Islet precursor cell (in vitro differentiated cells): ENCODE measurements at places on chromosomes 13 and 19.

- no peak for DNase-seq
These were observed 25.9 kb upstream of the SLC46A3 start for GRCh38 chr13:28744656-28745055.

GRCh38 chr19:15498156-15498858 is 10.0 kb upstream of the CYP4F22 start:
- DNase-seq = no peak

GRCh38 chr19:1833540-1833939 is 14.7 kb downstream of the REXO1 start:
- no peak for DNase-seq

GRCh38 chr19:45667620-45668341 is at the start of gene GIPR:
Gene GIPR, plus strand, starts transcription at chr19:45668221. Its CDS starts 1,300 bp downstream, at chr19:45669521.
- DNase-seq = peak; percentile 85

- DNase-seq = no peak
These were observed 2.3 kb upstream of the ADAMTS10 start for GRCh38 chr19:8612807-8613171.

- DNase-seq = no peak
These were observed 454.5 kb downstream of the SUCLA2 start for GRCh38 chr13:47546391-47547225.

- DNase-seq = peak; percentile 88
These were observed 14.4 kb downstream of the CAPN12 start for GRCh38 chr19:38729653-38730469.

- no peak for DNase-seq
These were observed 4.2 kb downstream of the RCBTB2 start for GRCh38 chr13:48528720-48529119.

DNA sequence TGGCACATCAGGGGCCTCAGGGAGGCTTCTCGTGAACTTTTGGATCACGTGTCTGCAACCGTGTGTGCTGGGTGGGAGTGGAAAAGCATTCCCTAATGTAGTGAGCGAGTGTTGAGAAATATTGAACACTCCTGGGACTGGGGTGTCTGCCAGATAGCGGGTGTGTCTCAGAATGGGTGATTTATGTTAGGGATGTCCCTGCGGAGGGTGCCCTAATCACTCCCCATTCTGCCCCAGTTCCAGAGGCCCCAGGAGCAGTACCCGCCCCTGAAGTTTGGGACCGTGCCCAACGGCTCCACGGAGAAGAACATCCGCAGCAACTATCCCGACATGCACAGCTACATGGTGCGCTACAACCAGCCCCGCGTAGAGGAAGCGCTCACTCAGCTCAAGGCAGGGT is 24.2 kb upstream of the GRWD1 start:
- no peak for DNase-seq

GRCh38 chr13:80259159-80259558 is 81.8 kb downstream of the SPRY2 start:
- no peak for DNase-seq

- DNase-seq = no peak
These were observed 1.9 kb downstream of the RETN start for GRCh38 chr19:7670790-7671189.

- peak; percentile 62 for DNase-seq
These were observed 579.1 kb downstream of the KCTD12 start for GRCh38 chr13:76307142-76307541.

DNA sequence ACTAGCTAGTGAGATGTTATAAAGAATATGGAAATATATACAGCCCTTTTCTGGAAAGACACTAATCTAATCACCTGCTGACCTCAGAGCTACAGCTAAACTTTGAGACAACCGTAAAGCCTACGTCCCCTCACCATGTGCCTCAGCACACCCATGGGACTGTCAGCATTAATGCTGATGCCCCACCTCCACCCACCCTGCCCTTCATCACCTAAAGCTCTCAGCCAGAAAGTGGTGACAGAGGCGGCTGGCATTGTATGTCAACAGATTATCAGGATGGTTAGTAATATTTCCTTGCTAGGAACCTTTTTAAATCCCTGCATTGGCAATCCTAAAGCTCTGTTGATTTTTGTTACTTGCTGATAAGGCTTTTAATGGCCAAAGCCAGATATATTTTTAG is 1177.9 kb downstream of the DIAPH3 start:
- DNase-seq = no peak

GRCh38 chr13:79090552-79091124 is 315.4 kb downstream of the RBM26 start:
- no peak for DNase-seq

DNA sequence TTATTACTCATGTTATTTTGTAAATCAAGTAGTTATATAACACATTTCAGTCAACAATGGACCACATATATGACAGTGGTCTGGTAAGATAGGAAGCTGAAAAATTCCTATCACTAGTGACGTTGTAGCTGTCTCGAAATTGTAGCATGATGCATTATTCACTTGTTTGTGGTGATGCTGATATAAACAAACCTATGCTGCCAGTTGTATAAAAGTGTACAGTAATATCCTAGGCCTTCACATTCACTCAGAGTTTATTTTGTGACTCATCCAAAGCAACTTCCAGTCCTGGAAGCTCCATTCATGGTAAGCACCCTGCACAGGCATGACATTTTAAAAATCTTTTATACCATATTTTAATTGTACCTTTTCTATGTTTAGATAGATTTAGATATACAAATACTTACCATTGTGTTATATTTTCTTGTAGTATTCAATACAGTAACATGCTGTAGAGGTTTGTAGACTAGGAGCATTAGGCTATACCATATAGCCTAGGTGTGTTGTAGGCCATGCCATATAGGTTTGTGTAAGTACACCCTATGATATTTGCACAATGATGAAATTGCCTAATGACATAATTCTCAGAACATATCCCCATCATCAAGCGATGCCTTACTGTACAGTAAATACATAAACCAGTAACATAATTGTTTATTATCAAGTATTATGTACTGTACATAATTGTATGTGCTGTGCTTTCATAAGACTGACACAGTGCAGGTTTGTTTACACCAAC is 49.3 kb downstream of the IFT88 start:
- no peak for DNase-seq

- DNase-seq = peak; percentile 33
These were observed 70.2 kb downstream of the SOX1 start for GRCh38 chr13:112137144-112137543.

DNA sequence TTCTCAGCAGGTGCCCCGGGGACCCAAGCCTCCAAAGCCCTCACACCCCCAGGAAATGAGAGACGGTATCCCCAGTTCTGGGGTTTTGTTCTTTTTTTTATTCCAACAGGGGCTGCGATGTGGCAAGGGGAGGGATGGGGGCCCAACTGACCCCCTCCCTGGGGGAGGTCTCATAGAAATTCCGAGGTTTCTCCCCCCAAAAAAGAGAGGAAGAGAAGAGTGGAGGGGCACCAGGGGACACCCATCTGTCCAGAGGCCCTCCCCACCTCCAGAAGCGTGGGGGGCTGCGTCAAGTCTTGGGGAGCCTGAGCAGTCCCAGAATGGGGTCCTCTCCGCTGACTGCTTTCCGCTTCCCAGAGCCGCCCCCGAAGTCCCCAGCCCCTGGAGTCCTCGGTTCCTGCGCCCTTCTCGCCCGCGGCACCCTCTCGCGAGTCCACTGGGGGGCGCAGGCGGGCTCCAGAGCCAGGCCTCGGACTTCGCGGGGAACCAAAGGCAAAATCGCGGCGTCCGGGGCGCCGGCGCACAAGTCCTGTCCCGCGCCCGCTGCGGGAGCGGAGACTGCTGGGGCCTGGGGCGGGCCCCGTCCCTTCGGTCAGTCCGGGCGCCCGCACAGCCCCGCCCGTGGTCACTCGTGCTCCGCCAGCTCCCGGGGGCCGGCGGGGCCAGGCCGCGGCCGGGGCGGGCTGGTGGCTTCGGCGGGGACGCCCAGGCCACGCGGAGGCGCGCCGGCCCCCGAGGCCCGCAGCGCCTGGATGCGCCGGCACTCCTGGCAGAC is 4.4 kb upstream of the ATP1A3 start:
- peak; percentile 76 for DNase-seq

DNA sequence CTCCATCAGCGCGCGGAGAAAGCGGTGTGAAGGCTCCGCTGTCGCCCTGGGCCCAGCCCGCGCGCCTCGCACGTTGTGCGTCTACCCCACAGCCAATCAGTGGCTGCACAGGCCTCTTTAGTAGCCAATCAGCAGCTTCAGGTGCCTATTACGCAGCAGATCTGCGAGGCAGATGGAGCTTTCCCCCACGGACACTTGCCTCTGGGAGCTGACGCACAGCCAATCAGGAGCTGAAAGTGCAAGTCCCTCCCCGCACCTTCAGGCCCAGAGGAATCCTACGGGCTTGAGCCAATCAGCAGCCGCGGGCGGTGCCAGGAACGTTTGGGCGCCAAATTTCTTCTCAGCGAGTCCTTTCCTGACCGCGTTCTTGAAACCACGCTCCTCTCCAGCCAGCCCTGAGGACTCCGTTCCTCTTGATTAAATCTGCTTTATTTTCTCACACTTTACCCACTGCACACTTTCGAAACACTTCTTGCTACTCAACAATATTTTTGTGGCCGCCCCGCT is 39.9 kb downstream of the SIGLEC7 start:
- DNase-seq = peak; percentile 58

DNA sequence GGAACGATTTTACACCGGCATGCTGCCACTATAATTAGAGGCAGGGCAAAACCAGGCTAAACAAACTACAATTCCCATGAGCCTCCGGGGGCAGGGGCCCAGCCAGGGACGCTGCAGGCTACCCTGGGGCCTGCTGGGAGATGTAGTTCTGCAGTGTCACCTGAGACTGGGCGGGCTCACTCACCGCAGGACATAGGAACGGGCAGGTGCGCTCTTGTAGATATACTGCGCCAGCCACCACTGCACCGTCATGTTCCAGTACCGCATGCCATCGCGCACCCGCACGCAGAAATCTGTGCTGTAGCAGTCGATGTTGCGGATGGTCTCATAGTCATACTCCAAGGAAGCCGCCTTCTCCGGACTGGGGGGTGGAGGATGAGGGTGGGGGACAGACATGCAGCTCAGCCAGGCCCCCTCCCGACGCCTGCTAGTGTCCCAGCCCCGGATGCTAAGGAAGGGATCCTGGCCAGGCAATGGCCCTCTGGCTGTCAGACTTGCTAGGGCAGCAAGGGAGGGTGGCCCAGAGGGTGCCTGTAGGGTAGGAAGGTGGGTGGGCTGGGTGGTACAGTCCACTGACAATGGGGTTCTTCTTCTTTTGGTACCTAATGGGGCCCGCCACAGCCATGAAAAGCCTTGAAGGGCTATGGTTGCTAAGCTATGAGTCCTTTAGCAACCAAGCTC is 5.8 kb upstream of the TMC4 start:
- DNase-seq = no peak

DNA sequence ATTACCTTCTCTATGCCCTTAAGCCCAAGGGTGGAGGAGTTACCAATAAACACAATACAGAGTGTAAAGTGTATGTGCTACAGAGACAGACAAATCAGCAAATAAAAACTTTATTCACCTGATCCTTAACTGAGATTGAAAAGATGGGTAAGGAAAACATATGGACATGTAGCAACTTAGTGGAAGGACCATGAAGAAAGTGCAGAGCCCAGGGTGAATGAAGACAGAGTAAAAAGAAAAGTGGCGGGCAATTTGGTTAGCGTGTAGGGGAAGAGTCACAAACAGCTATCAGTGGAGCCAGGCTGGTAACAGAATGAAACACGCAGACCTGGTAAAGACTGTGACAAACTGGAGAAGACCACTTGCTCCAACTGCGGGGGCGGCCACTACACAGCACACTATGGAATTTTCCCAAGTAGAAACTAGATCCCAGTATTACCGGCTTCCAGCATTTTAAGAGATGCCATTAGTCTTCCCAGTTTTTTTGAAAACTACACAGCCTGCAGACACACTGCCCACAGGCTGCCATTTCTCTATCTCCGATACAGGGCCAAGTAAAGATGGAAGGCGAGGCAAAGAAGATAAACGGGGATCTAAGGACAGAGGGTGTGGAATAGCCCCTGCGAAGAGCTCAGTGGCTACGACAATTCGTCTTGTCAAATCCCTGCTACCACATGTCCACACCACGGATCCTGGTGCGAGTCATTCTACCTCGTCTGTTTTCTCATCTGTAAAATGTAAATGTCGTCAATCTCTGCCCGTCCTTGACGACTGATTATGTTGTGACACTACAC is 1.2 kb downstream of the UQCRFS1 start:
- peak; percentile 46 for DNase-seq

- DNase-seq = no peak
These were observed 7.4 kb downstream of the RAP2A start for GRCh38 chr13:97441368-97441767.

DNA sequence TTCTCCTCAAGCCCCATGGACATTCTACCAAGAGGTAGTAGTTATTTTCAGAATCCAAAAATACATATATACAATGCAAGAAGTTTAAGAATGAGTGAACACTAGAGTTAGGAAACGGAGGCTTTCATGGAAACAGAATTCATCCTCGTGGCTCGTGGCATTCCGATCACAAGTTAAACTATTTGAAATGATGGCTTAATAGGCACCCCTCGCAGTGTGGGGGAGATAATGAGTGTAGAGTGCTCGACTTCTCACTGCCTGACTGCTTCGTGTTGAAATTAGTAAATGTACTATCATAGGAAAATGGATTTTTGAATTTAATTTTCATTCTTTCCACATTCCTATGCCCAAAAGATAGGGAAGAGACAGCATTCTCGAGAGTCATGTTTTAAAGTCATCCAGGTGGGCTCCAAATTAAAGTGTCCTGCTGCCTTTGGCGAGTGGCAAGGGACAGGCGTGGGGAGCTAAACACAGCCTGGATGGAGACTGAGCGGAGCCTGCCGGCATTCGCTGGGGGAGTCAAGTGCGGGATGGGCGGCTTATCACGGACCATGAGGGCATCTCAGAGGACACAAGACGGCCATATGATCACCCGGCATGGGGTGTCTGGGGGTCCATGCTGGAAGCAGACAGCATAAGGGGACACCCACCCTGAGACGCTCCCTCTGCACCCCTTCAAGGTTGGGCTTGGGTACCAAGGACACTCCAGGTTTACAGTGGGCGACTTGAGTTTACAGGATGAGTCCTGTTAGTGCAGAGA is 165.2 kb downstream of the TEX29 start:
- peak; percentile 34 for DNase-seq

- no peak for DNase-seq
These were observed 268.2 kb downstream of the SHISA2 start for GRCh38 chr13:25783601-25784024.

- DNase-seq = no peak
These were observed 122.9 kb downstream of the MIPEP start for GRCh38 chr13:23766283-23766682.

GRCh38 chr13:95552539-95553441 is at the start of gene CLDN10:
Gene CLDN10, plus strand, starts transcription at chr13:95552720. Its CDS starts 34 bp downstream, at chr13:95552754.
- DNase-seq = peak; percentile 89

GRCh38 chr13:52600666-52601065 is 41.6 kb upstream of the HNRNPA1L2 start:
- DNase-seq = no peak

GRCh38 chr19:1998712-1999708 is 16.5 kb downstream of the BTBD2 start:
- no peak for DNase-seq

GRCh38 chr13:108752276-108752675 is 122.9 kb downstream of the MYO16 start:
- no peak for DNase-seq

DNA sequence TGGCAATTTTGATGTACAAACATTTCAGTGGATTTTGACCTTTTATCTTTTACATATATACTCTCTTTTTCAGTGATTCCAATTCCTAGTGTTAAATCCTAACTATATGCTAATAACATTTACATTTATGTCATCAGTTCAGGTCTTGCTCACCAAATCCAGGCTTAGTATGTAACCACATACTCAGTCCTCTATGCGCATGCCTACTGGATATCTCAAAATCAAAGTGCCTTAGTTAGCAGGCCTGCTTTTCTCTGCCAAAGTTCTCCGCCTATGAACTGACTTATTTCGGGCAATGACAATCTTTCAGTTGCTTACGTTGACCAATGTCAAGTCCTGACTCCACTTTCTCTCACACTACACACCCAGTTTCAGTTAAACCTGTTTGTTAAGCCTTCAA is 478.5 kb upstream of the SLITRK1 start:
- no peak for DNase-seq
